ENCODE measurements at places on chromosomes 4 and X.
A peak's percentile ranks its signal among the peaks of the same experiment; 100 is the strongest.

DNA sequence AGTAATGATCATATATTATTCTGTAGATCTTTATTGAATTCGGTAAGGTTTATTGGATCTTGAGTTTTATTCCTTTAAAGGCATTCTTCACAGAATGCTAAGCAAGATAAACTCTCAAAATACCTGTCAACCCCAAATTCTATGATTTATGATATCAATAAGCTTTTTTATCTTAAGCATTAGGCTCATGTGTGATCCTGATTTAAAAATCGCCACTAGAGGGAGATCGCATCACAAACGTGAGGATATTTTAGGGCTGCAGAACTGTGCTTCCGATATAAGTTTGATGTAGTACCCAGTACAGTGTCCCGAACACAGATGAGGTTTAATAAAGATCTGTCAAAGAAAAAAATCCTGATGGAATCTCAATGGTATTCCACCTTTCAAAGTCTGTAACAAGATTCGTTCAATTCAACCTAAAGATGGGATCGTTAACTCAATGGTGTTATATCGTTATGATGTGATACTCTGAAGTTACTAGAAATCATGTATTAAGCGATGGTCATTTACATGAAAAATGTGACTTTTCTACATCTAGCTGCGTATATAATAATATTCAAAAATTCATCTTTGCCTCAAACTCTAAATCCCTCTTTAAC lies 169.0 kb downstream of the CORIN start:
- peak; percentile 39 for DNase-seq

GRCh38 chr4:145602129-145602760 lies 16.9 kb upstream of the MMAA start:
- no peak for DNase-seq

- no peak for DNase-seq
These were observed 151.3 kb upstream of the JADE1 start for GRCh38 chr4:128658214-128658631.

DNA sequence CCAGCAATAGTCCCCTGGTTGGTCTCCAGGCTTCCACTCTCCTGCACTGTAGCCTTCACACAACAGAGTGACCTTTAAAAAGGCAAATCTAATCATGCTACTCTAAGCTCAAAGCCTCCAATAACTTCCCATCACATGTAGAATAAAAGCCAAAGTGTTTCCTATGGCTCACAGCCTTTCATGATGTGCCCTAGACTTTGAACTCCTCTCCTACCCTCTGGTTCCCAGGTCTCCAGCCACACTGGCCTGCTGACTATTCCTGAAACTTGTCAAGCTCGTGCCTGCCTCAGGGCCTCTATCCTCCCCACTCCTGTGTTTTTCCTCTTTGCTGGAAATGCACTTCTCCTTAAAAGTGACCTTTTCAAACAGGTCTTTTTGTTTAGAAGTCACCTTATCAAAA lies 3.1 kb downstream of the MANBA start:
- DNase-seq: no peak

DNA sequence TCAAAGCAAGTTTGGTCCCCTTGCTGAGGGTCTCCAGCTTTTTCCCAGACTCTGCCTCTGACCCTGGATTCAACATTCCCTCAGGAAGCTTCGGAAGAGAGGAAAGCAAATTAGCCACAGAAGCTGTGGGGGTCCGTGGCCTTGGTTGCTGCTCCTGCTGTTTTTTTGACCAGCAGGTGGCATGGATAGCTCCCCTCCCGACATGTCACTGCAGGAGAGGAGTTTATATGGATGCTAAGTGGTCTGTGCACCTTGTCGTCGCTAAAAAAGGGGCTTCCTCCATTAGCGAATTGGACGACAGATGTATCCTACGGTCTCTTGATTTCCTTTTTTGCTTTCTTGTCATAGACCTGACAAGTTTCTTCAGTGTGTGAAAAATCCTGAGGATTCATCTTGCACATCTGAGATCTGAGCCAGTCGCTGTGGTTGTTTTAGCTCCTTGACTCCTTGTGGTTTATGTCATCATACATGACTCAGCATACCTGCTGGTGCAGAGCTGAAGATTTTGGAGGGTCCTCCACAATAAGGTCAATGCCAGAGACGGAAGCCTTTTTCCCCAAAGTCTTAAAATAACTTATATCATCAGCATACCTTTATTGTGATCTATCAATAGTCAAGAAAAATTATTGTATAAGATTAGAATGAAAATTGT lies 70.2 kb downstream of the CD38 start:
- DNase-seq: no peak

DNA sequence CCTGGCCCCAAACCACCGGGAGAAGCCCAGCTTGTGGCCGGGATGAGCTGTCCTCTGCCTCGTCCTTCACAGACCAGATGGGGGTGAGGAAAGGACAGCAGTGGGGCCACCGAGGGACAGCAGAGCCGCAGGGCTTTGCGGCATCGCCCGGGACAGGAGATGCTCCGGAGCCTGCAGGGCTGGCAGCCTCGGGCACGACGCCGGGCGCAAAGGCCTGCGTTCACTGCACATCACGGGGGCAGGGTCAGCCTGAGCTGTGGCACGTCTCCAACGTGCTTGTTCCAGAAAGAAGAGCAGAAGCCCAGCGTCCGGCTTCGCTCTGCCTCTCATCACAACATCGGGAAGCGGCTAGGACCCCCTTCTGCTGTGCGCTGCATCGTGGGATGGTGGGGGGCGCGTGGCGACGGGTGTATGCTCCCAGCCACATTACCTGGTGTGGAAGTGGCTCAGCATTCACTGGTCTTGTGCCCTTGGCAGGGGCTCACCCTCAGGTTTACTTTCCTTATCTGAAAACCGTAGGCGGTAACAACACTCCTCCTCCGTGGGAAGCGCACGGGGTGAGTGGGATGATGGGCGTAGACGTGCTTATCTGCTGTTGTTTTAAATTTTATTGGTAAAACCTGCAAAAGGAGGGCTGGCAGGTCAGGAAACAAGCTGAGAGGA lies 7.4 kb downstream of the TADA2B start:
- no peak for DNase-seq

- no peak for DNase-seq
These were observed 23.7 kb upstream of the LRAT start for GRCh38 chr4:154720123-154720522.

DNA sequence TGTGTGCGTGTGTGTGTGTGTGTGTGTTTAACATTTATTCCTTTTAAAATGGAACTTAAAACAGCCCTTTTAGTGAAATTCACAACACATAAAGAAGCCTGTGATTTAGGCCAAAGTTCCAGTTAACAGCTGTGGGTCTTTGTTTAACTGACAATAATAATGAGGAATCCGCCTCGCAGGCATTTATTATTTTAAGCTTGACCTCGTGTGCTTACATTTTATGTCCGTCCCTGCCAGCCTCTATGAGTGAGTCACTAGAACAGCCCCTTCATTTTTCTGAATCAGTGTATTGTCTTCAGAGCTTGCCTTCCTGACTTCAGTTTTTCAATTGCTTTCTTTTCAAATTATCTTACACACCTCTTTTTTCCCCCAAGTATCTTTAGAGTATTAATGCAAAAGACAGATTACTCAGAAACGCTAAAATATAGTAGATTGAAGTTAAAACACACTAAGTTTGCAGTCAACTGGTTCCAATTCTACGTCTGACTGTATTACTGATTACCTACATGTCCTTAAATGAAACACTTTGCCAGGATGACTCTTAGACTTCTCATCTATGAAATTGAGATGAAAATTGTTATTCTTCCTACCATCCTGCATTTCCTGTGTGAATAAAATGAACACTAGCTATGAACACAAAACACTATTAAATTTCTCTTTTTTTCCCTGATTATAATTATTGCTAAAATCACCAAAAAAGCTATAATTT lies 319.6 kb upstream of the HS3ST1 start:
- DNase-seq: peak; percentile 44

DNA sequence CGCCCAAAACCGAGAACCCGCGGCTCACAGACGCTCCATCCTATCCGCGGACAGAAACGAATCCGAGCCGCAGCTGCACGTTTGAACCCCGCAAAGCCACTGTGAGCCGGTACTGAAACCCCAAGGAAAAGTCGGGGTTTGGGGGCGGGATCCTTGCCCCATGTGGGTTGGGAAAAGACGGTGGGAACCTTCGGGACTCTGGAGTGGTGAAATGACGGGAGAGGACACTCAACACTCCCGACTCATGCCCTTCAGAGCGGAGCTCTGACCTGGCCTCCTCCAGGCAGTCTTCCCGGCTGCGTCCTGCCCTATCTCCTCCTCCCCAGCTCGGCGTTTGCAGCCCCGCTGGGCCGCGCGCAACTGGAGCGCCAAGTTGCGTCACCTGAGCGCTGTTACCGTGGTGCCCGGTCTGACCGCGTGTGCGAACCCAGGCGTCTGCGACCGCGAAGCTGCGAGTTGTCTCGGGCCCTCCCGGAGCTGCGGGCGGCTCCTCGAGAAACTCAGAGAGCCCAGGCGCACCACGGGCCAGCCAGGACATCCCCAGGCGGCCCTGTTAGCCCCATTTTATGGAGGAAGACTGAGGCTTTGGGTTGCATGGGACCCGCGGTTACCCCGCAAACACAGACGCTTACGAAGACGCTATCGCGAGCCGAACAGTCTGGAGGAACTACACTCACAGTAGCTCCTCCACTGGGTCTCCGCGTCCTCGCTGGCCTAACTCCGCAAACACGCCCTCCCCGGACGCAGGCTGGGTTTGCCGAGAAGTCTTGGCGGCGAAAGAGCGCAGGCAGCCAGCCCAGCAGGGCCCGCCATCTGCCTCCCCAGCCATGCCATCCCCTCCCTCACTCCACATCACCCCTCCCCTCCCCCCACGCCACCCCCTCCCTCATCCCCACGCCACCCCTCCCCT lies 20.3 kb upstream of the HMX1 start:
- no peak for DNase-seq

DNA sequence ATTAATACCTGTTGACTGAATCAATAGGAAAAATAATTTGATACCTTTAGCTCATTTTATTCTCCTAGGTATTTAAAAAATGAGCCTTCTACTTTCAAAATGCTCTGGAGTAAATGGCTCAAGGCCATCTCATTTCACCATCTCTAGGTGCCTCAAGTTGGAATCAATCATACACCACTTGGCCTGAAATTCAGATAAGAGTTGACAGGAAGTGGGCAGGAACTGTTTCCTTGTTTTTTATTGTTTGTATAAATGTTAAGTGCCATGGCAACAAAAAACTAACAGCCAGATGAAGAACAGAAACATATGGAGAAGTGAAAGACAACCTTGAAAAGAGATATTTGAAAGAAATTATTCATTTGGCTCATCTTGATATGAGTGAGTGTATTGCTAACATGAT lies 12.4 kb downstream of the LIMCH1 start:
- no peak for DNase-seq

GRCh38 chr4:37745946-37746345 lies 59.8 kb upstream of the RELL1 start:
- DNase-seq: no peak

- no peak for DNase-seq
These were observed 5.2 kb downstream of the HSD17B13 start for GRCh38 chr4:87317527-87317926.

DNA sequence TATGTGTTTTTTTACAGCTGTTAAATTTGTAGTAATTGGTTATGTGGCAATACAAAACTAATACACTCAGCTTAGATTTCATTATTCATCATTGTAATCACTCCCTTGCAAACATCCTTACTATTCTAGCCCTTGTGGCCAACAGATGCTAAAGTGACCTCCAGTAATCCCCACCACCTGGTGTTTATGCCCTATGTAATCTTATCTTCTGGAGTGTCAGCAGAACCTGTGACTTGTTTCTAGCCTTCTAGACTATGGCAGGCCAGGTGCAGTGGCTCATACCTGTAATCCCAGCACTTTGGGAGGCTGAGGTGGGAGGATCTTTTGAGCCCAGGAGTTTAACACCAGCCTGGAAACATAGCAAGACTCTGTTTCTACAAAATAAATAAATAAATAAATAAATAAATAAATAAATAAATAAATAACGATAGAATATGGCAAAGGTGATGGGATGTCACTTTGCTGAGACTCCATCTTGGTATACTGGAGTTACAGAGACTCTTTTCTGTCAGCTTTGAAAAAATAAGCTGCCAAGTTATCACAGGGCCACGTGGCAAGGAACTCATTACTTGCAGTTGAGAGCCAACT lies 12.3 kb upstream of the TSR2 start:
- DNase-seq: no peak

GRCh38 chr4:71689822-71690221 lies 94.1 kb downstream of the GC start:
- no peak for DNase-seq

GRCh38 chrX:133314281-133314680 lies 96.1 kb upstream of the TFDP3 start:
- no peak for DNase-seq

DNA sequence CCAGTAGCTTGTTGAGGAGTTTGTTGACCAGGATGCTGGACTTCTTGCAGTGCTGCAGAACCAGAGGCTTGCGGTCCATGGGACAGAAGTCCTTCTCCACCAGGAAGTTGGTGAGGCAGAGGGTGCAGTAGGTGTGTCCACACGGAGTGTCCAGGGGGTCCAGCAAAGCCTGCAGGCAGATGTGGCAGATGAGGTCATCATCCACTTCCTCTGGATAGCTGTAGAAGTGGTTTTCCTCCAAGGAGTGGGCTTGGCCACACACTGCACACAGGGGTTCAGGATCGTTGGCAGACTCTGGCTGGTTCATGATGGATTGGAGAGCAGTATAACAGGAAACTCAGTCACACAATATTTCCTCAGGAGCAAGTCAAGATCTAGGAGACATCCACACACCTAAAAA lies 17.6 kb downstream of the LNX1 start:
- DNase-seq: no peak

GRCh38 chr4:148108766-148109165 lies 333.4 kb downstream of the NR3C2 start:
- no peak for DNase-seq

DNA sequence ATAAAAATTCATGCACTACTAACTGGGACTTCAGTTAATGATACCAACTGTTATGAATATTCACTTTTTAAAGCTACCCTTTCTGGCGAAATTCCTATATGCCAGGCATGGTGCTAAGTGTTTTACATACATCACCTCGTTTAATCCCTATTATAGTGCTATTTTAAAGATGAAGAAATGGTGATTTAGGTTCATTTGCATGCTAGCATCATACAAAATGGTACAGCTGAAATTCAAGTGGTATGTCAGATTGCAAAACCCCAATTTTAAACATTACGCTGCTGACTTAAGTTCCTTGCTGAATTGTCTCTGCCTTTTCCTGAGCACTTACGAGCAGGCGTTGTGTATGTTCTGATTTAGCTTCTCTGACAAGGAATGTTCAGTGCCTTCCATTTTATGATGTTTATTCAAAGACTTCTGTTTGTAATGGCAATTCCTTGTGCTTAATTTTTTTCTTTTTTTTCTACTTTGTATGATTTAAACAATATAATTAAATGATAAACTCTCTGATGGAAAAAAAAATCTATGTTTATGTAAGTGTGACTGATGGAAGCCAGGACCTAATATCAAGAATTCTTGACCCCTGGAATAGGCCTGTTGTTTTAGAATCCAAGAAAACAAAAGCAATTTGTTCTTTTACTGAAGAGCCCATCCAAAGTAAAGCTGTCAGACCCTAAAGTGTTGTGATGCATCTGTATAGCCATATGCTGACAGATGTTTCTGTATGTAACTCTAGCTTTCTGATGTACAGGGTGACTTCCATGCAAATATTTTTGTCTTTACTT lies 148.1 kb downstream of the PCDH7 start:
- DNase-seq: no peak

GRCh38 chr4:147730333-147730732 lies 1.6 kb upstream of the ARHGAP10 start:
- no peak for DNase-seq

GRCh38 chr4:37388681-37389365 lies 144.3 kb downstream of the NWD2 start:
- DNase-seq: no peak

GRCh38 chrX:68196939-68197791 lies 236.1 kb downstream of the OPHN1 start:
- peak; percentile 11 for DNase-seq

Data from amniotic stem cell (primary cell).